ENCODE measurements at places on chromosomes 6 and 20. TPM values are rescaled to one million over a fixed set of nuclear protein-coding genes. Genes with fewer than 3 reads are reported as not detected.

GRCh38 chr20:48824830-48825565, 2.8 kb downstream of the PREX1 start:
- no peak for DNase-seq

DNA sequence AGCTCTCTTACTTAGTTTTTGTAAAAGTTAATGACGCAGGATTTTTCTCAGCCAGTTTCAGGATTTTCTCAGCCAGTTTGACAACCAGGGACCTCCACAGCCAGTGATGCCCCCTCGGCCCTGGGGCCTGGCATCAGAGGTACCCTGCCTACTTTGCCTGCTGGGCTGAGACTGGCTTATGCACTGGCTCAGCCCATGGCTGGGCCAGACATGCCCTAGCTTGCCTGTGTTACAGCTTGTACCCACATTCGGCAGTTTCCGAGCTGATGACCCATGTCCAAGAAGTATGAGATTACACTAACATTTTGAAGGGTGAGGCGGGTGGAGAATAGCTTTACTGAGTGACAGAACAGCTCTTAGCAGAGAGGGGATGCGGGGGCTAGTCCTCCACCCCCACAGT, 406.1 kb upstream of the HSF2 start:
- no peak for DNase-seq

GRCh38 chr6:132607544-132608233, 16.4 kb downstream of the TAAR2 start:
- no peak for DNase-seq

Gene GPLD1
- 3.0 TPM for total RNA-seq

Gene HCK
- 23.4 TPM for total RNA-seq

DNA sequence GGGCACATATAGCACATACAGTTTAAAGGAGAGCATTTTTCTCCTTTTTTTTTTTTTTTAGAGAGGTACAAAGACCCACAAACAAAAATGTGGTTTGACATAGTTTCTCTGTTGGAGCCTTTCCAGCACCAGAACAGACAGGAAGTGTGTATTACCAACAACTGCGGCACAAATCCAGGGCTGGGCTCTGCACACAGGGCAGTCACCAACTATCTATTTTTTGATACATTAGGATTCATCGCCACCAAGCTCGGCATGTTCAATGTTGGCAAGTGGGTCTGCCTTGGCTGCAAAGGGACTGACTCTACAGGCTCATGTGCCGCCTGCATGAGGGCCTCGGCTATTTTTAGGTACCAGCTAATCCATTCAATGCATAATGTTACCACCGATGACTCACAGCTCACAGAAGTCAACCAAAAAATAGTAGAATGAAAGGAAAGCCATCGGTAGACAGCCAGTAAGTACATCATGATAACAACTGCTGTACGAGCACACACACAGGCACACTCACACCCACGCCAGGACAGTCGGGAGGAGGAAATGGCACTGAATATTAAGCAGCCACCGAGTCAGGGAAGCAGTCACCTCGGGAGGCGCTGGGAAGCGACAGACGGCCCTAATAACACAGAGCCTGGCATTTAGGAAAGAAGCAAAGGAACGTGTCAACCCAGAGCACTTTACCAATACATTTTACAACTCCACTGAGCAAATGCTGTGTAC, 81.6 kb downstream of the GMPR start:
- peak; percentile 85 for DNase-seq

Gene DEFB129
- not detected for total RNA-seq

- DNase-seq: no peak
Observed at GRCh38 chr20:31927627-31928159, 24.2 kb downstream of the PDRG1 start.

Gene TNNC2
- 1.1 TPM for total RNA-seq

DNA sequence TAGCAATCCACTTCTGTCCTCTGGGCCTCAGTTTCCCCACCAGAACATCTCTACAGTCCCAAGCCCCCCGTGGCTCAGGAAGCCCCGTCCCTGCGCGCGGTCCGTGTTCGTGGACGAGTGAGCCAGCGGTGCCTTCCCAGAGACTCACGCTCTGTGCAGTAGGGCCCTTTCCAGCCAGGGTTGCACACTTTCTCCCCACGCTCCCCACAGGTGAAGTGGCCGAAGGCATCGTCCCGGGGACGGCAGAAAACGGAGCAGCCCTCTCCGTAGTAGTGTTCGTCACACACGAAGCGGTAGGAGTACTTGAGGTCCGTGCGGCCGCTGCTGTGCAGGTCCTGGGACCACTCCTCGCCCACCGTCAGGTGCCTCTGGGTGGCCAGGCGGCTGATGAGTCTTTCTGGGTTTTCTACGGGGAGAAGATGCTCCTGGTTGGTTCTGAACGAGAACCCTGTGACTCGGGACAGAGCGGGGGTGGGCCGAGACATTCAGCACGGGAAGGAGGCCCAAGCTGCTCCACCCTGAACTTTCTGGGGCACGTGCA, 2.7 kb downstream of the DLL1 start:
- no peak for DNase-seq

DNA sequence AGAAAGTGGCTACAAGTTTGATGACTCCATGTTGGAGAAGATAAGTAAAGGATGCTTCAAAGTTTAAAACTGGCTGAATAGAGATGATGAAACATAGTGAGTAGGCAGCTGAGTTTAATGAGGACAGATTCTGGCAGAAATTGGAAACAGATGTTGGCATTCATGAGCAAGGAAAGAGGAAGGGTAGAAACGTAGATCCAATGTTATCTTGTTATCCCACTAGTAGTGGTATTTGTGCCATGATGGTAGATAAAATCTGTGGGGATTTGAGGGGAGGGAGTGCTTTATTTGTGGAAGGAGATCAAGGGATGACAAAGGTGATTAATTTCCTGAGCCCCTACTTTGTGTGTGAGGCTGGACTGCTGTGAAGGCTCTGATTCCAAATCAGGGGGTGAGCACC, 69.5 kb downstream of the MRAP2 start:
- DNase-seq: no peak

- DNase-seq: no peak
Observed at GRCh38 chr6:125899726-125900182, 56.8 kb upstream of the HINT3 start.

DNA sequence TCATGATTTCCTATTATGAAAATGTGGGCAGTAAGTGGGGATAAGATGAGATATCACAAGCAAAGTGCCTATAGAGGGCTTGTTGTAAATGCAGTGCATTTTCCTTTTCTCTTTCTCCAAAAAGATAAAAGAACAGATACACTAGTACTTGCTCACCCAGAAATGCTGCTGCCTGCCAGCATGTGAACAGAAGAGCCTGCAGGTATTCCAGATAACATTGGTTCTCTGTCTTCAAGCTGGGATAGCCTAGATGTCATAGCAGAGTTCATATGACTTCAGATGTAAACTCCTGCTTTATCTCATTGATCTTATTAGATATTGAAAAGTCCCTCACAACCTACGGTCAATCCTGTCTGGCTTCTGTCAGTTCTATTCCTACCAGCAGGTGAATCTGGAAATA, 123.7 kb downstream of the TMEM200A start:
- DNase-seq: no peak

All from hematopoietic multipotent progenitor cell (in vitro differentiated cells).